ENCODE measurements at places on chromosomes 1 and 21.

DNA sequence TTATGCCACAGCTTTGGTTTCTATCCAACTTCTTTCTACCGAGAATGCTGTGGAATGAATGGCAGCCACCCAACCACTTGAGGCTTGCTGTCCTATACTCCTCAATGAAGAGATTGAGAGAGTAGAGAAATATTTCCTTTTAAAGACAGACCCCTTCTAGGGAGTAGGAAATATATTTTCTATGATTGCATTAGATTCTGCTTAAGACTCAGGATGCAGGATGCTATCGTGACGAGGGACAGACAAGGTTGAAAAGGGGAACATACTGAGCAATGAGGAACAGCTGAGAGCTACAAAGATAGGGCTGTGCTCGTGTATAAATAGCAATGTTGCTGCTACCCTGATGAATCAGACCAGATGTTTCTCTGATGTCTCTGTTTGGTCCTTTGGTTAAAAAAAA, 7.1 kb upstream of the RASAL2 start:
- DNase-seq = peak; percentile 37

GRCh38 chr21:42581993-42582786, 68.5 kb downstream of the SLC37A1 start:
- no peak for DNase-seq

- no peak for DNase-seq
These were observed 712 bp downstream of the TEKT2 start for GRCh38 chr1:36084497-36085115.

GRCh38 chr1:36984675-36985074, 49.6 kb downstream of the GRIK3 start:
- DNase-seq = no peak

GRCh38 chr1:227416156-227416830, 98.0 kb upstream of the CDC42BPA start:
- DNase-seq = no peak

- DNase-seq = no peak
These were observed 41.0 kb downstream of the NPHP4 start for GRCh38 chr1:5950994-5951785.

- no peak for DNase-seq
These were observed 15.5 kb downstream of the CEP104 start for GRCh38 chr1:3841491-3841890.

DNA sequence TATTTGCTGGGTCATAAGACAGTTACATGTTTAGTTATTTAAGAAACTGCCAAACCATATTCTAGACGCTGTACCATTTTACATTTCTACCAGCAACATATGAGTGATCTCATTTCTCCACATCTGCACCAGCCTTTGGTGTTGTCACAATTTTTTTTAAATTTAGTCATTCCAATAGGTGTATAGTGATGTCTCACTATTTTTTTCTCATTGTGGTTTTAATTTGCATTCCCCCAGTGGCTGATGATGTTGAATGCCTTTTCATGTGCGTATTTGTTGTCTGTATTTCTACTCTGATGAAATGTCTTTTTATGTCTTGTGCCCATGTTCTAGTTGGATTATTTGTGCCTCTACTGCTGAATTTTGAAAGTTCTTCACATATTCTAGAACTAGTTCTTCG, 38.4 kb downstream of the NFASC start:
- peak; percentile 44 for DNase-seq

DNA sequence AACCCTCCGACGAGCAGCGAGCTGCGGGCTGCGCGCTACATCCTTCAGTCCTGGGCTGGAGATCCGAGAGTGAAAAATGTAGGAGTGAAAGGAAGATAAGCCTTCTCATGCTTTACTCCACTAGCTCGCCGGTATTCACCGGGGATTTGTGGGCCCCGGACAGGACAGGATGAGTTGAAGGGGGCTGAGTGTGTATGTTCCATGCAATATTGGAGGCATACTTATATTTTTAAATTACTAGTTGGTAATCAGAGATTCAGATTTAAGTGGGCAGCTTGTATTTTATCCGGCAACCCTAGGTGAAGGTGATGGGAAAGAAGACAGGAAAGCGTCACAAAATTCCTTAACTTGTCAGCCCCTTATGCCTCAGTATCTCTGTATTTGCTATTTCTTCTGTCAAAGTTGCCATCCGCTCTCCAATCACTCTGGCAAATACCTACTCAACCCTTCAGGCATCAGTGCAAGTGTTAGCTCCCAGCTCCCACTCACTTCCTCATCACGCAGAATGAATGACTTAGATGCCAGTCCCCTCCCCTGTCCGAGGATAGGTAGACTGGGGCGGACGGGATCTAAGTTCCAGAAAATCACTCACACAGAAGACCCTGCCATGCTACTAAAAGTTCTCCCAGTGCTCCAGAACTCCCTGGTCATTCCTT, 503 bp upstream of the PIGM start:
- DNase-seq = peak; percentile 48

- no peak for DNase-seq
These were observed 225.3 kb downstream of the VAV3 start for GRCh38 chr1:107739651-107740050.

DNA sequence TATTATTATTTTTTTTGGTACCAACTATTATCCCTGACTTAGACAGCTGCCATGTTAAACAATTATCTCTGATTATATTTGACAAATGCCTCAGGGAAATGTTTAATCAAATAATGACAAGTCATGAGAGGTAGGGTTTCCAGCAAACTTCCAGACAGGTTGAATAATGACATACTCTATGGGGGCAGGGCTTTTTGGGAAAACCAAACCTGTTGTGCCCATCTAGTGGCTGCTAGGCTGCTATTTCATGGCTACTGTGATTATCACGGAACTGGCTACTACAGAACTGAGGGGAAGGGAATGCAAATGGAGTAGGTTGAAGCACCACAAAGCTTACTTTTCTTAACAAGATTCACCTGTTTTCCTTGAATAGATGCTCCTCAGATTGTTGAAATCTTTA, 77.6 kb downstream of the DUSP10 start:
- DNase-seq = no peak

GRCh38 chr1:32639489-32640075, 10.8 kb downstream of the ZBTB8OS start:
- DNase-seq = no peak

DNA sequence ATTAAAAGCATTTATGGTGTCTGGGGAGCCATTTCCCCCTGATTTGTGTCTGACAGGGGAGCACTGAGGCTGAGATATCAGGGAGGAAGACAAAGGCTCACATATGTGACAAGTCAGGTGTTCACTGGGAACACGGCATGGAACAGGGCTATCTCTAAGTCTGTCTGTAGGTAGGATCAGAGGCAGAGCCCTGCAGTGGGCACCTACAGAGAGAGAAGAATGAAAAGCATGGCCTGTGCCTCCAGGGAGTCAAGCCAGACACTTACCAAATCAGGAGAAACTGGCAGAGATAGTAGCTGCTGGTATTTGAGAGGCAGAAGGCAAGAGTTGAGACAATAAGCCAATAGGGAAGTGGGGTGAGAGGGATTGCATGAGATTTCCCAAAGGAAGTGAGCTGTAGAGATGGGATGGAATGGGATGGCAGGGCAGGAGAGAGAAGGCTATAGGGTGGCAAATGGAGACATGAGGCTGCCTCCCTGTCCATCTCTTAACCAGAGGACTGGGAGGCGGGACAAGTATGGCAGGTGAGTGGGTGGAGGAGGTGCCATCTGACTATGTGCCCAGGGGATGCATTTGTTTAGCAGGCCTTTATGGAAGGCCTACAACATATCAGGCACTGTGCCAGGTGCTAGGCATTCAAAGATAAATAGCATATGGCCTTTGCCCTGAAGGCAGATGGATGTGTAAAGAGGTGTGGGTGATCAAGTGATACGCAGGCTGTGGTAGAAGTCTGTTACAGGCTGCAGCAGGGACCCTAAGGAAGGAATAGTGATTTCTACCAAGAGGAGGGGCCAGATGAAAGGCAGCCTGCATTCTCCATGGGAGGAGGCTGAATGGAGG, 136.2 kb upstream of the IPO9 start:
- no peak for DNase-seq

DNA sequence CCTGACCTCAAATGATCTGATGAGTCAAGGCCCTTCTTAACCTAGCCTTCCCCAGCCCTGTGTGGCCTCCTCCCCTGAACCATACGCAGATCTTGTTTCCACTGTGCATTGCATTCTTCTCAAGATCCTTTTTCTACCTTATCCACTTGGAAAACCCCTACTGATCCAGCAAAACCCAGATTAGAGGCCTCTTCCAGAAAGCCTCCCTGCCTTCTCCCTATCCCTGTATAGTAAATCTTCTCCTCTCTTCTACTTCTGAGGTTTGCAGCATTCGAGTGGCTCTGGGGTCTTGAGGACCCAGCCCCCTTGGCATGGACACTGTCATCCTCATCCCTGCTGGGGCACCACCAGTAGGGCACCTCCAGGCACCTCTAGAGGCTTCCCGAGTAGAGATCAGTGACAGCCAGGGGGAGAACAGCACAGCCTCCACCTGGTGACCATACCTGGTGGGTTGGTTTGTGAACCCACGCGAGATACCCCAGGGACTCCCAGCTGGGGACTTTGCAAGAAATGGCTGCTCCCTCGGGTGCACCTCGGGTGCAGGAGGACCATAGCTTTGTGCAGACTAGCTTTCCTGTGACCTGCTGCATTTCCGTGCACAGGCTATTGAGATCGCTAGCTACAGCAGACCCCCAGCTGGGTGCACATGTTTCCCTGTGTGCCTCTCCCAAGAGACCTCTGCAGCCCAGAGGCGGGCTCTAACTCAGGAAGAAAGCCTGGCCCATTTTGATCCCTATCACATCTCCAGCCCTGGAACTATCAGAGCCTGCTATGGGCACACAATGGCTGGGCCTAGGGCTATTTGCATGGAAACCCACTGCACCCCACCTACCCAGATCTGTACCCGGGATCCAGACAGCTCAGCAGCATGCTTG, 34.2 kb downstream of the MATN1 start:
- DNase-seq = no peak

- DNase-seq = no peak
These were observed 72.4 kb downstream of the AJAP1 start for GRCh38 chr1:4726620-4727341.

DNA sequence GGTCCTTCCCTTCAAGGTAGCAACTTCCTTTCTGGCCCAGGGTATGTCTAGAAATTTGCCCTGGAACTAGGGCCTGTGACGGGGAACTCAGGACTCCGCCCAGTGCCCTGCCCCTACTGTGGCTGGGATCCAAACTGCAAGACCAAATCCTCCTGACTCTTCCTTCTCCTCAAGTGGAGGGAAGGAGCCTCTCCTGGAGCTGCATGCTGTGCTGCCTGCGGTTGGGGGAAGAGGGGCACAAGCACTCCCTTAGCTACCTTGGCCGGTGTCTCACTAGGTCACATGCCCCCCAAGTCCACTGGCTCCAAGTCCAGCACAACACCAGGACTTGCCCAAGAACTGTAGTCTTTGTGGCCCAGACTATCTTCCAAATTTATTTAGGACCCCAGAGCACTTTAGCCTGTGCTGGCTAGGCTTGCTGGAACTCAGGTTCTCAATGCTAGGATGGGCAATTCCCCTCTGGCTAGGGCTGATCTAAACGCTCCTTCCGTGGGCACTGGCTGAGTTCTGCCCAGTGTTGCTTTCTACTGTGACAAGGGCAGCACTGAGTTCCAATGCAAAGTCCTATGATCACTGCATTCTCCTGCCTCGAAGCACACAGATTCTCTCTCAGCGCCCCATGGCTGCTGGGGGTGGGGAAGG, 12.2 kb downstream of the ADSS2 start:
- no peak for DNase-seq

All from NAMALWA (cell line).